ENCODE measurements at places on chromosomes 2 and 18. TPM values are rescaled to one million over a fixed set of nuclear protein-coding genes. Genes with fewer than 3 reads are reported as not detected.

Gene LIMS4
- 0.91 TPM for total RNA-seq

Gene HMSD
- 11.4 TPM for total RNA-seq

Gene SP9
- not detected for total RNA-seq

Gene FOXD4L1
- 0.15 TPM for total RNA-seq

Gene DLX2
- 0.16 TPM for total RNA-seq

Gene C2orf72
- not detected for total RNA-seq

Gene SCYGR4
- not detected for total RNA-seq

DNA sequence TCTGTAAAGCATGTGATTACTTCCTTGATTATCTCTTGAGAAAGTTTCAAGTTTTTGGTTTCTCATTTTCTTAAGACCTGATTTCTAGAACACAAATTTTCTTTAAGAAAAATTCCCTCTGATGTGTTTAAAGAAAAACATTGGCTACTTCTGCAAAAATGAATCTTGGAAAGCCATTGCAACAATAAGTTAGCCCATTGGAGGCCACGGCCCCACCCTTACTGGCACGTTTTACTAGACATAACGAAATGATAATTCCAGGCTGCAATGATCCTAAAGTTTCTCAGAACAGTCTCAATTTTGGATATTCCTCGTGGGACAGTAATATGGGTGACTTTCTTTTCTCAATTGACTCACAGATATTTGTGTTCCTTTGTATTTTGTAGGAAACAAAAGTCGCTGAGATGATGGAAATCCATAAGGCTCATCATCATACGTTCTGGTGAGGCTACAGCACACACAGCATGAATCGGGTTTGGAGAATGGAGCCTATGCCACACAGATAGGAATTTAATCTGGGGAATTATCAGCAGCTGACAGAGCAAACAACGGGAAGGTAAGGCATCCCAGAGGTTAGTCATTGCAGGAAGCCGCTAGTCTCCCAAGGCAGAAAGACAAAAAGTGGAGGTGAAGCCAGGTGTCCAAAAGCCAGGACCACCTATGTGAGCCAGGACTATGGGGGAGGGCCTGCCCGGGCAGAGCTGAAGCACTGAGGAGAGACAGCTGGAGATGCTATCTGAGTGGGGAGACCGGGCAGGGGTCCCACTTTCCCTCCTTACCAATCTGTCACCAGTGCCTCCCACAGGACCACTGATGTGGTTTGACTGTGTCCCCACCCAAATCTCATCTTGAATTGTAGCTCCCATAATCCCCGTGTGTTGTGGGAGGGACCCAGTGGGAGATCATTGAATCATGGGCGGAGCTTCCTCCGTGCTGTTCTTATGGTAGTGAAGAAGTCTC is 35.9 kb downstream of the SOWAHC start:
- DNase-seq: no peak

DNA sequence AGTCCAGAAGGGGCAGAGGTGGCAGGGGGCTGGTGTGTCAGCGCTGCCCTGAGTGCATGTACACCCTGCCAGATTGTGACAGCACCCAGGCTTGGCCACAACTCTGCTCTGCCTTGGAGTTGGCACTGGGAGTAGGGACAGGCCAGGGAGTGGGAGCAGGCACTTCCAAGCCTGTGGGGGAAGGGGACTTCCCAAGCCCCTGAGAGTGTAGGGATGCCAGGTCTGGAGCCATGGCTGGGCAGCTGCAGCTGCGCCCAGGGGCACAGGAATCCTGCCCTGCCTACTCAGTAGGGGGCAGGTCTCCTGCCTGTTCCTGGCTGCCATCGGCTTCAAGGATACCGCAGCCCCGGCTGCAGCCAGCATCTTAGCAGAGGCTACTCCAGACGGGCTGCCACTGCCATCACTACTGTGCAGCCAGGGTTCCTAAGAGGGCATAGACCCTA is 109.4 kb downstream of the CALCRL start:
- no peak for DNase-seq

- no peak for DNase-seq
Measured at GRCh38 chr2:211401328-211401727, 844.9 kb downstream of the CPS1 start.

GRCh38 chr18:7237673-7238272 is 6.9 kb downstream of the LRRC30 start:
- DNase-seq: no peak

DNA sequence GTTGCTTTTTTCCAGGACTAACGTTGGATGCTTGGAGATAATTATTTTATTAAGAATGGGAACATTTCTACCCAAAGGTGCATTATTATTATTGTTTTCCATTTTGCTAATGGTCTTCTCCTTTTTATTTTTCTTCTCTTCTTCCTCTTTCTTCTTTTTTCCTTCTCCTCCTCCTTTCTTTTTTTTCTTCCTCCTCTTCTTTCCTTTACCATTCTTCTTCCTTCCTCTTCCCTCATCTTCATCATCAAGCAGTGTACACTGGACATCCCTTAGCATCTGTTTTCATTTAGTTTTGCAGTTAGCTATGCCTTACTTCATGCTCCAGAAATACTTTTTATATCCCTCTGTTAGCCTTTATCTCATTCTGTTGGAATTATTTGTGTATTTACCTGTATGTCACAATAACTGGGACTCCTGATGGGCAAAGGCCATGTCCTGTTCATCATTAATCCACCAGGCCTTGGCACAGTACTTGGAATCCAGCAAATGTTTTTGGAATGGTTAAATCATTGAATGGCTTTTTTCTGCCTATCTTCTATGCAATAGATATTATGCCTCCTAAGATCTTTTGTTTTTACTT is 162.7 kb downstream of the CAMKMT start:
- no peak for DNase-seq

DNA sequence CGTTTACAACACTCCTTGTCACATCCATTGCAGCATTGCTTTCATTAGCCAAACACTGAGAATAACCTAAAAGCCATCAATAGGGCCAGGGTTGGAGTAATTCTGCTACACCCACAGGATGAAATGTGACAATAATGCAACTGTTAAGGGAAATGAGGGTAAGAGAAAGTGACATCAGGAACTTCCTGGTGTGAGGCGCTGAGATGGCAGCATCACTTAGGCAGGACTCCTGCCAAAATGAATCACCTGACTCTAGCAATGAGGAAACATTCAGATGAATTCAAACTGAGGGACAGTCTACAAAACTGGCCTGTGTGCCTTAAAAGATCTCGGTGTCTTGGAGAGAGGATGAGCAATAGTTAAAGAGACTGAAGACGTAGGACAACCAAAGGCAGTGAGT is 115.6 kb upstream of the AGAP1 start:
- DNase-seq: no peak

DNA sequence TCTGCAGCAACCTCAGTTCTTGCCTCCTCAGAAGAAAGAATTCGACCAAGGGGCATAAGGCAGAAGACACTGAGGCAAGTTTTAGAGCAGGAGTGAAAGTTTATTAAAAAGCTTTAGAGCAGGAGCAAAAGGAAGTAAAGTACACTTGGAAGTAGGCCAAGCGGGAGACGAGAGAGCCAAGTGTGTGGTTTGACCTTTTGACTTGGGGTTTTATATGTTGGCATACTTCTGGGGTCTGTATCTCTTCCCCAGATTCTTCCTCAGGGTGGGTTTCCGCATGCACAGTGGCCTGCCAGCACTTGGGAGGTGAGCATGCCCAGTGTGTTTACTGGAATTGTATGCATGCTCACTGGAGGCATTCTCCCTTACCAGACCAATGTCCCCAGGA is 59.3 kb upstream of the ANKRD44 start:
- DNase-seq: no peak

DNA sequence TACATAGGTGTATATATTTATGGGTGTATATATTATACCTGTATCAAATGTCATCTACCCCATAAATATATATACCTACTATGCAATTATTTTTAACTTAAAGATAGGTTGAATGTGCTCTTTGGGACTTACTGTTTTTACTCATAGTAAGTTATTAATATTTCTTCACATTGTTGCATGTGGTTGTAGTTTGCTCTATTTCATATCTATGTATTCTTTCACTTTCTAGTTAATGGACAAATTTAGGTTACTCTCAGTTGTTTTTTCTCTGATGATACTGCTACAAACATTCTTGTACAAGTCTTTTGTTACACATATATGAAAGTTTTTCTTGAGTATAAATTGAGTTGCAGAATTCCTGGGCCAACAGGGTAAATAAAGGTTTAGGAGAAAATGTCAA is 601.8 kb upstream of the ID2 start:
- no peak for DNase-seq

- no peak for DNase-seq
Measured at GRCh38 chr2:77567723-77568122, 45.5 kb upstream of the LRRTM4 start.

DNA sequence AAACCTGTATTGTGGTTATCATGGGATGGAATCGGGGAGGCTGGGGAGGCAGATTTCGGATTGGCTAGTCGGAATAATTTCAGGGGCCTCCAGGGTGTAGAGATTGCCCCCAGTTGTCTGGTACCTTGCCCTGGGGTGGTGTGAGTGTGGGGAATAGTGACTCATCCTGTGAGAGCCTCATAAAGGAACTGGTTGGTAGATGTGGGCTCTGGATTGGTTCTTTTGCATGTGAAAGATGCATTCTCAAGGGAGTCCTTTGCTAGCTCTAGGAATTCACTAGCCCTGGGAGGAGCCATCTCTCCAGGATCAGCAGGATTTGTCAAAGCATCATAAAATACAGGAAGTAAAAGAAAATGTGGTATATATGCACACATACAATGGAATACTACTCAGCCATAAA is 331.6 kb downstream of the SETBP1 start:
- no peak for DNase-seq

GRCh38 chr2:7819316-7819715 is 862.5 kb upstream of the ID2 start:
- DNase-seq: no peak

GRCh38 chr2:235577404-235578330 is 83.8 kb downstream of the AGAP1 start:
- DNase-seq: no peak

DNA sequence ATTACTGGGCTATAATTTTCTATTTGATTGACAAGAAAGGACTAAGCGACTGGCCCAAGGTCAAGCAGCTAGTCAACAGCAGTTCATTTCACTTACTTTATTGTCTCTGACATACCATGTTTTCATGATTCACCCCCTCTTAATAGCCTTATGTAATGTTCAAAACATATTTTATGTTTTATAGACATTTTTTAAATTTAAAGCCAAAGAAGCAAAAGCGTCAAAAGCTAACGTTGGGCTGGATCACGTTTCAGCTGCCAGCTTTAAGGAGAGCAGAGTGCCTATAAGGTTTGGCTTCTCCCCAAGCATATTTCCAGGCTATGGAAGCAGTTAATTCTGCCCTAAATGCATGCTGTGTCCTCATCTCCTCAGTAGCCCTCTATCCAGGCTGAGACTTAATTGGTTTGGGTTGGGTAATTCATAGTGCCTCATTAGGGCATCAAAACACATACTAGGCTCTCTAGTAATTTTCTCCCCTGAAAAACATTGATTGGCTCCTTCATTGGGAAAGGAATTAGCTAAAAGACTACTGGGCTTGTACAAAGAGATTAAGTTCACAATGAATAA is 94.8 kb upstream of the CREB1 start:
- no peak for DNase-seq

GRCh38 chr2:62110415-62111025 is 85.4 kb upstream of the B3GNT2 start:
- DNase-seq: no peak

DNA sequence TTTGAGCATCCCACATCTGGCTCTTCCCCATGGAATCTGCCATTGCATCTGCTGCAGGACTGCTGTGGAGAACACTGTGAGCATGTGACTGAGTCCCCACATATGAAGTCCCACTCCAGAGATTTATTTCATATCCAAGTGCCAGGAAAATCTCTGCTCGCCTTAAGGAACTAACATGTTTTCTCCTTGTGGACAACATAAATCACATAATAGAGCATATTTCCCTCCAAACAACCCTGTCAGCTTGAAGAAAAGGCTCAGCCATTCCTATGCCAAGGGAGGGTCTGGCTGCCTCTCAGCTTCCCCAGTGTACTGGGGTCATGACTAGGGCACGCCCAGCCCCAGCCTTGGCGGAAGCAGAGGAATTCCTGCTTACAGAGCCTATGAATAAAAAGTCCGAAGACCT is 193.7 kb downstream of the DNER start:
- no peak for DNase-seq

DNA sequence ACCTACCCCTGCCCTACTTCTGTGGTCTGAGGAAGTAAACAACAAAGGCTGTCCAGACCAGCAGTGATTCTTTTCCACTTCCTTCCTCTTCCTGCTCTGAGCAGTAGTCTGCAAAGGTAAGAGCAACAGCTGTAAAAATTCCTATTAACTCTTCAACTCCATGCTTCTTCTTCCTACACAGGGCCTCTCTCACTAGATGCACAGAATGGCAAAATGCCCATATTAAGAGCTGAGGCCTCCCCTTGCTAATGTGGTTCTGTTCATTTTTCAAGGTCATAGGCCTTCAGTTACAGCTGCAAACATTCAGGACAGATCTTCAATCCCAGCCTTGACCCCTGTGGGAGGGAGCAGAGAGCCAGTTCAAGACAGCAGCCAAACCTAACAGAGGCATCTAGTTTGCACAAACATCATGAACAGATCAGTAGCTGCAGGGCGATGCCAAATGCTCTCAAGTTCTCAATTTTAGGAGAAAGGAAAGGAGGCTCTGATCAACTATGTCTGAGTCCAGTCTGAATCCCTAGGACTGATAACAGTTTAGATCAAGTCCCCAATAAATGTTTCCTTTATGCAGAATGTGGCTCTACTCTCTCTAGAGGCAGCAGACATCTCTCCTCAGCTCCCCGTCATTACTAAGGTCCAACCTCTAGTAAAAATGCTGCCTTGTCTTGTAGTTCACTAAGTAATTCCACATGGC is 20.9 kb downstream of the SLC40A1 start:
- DNase-seq: no peak

DNA sequence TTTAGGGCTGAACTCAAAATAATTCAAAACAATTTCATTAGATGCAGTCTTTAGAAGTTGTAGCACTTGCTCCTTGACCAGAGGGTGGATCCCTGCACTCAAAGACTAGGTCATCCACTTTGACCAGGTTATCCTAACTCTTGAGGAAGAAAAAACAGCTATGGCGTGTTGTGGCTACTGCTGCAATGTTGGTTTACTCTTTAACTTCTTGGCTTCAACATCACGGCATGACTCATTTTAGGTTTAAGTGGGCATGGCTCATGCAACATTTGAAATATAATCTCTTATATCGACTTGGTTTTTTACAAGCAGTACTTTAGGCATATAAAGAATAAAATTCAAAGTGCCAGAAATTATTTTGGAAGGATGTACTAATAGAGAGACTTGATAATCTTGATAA is 35.4 kb downstream of the ANKRD29 start:
- no peak for DNase-seq

GRCh38 chr2:176854062-176854461 is 358.5 kb upstream of the HNRNPA3 start:
- no peak for DNase-seq

All from CD8-positive, alpha-beta memory T cell (primary cell).